ENCODE measurements at places on chromosomes 4 and X. TPM values are rescaled to one million over a fixed set of nuclear protein-coding genes. Genes with fewer than 3 reads are reported as not detected.

Gene STBD1
- 3.9 TPM for total RNA-seq

Gene NAP1L2
- 7.9 TPM for total RNA-seq

Gene ZNF141
- total RNA-seq: 34.5 TPM

Gene VSIG4
- total RNA-seq: 31.8 TPM

Gene SHROOM2
- 6.2 TPM for total RNA-seq

Gene TSPAN6
- total RNA-seq: 33.3 TPM

Gene TSPAN5
- total RNA-seq: 19.1 TPM

Gene LGI2
- 52.1 TPM for total RNA-seq

Gene SSX3
- total RNA-seq: not detected

Gene TSPYL2
- 89.6 TPM for total RNA-seq

Gene SFRP2
- 126 TPM for total RNA-seq

Gene ATP1B4
- not detected for total RNA-seq

Gene TEX13D
- not detected for total RNA-seq

Gene TKTL2
- total RNA-seq: 0.18 TPM

Gene PASD1
- not detected for total RNA-seq

Gene GAGE12H
- not detected for total RNA-seq

Gene MTTP
- 0.49 TPM for total RNA-seq

Gene INPP4B
- 21.5 TPM for total RNA-seq
